ENCODE measurements at places on chromosomes 13 and 19.

DNA sequence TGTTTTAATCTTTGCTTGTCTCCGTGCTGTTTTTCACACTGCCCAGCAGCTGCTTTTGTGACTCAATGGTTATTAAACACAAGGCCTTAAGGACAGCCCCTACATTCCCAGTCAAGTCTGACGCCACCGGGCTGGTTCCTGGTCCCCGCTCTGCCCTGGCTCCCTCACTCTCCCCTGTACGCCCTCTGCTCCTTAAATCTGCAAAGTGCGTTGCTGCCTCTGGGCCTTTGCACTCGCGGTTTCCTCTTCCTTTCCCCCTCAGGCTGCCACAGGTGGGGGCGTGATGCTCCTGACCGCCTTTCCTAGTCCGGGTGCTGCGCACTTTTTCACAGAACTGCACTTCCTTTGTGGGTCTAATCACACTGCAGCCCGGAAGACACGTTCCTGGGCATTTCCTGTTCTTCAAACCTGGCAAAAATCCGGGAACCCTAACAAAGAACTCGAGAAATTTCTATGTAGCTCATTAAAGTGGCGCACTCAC lies 25.6 kb downstream of the NOSIP start:
- no peak for DNase-seq

DNA sequence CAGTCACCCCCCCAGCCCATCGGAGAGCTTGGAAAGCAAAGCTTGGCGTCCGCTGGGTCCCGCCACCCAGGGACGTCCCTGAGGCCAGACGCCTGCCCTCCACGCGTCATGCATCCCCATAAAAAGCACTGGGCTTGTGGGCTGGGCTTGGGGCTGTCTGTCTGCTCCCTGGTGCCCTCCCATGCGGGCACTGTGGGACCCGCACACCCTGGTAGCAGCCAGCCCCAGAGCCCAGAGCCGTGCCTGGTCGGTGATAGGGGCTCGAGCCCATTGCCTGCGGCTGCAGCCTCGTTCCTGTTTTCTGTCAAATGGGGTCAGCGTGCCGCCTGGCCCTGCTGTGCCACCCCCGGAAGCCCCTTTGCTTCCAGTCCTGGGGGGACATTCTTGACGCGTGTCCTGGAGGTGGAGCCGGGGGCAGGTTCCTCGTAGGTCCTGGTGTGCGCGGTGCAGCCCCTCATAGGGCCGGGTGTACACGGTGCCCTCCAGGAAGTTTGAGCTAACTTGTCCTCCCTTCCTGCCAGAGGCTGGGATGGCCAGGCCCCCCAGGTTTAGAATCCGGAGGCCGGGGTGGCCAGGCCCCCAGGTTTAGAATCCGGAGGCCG lies 4.3 kb upstream of the GZMM start:
- DNase-seq, result no peak

- no peak for DNase-seq
Observed at GRCh38 chr19:51161266-51161665, 19.2 kb downstream of the SIGLEC7 start.

DNA sequence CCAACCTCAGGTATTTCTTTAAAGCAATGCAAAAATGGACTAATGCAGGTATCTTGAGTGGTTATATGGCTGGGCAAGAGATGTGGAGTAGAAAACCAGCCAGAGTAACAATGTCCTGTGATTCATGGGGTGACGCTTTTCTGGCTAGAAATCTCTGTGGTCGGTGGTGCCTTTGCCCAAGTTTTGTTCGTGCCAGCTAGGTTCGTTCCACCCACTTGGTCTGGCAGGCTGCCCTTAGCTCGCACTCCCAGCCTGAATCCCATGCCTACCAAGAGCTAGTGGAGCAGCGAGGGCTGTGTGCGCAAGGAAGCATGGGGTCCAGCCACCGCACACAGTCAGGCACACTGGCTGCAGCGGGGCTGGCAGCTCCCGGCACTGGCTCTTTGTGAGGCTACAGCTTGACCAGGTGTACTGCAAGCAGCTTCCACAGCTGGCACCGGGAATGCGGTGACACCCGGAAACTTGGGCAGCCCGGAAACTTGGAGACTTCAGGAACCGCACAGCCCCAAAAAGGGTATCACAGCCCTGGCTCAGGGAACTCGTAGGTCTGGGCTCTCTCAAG lies 349.6 kb upstream of the PCDH20 start:
- DNase-seq, result no peak

DNA sequence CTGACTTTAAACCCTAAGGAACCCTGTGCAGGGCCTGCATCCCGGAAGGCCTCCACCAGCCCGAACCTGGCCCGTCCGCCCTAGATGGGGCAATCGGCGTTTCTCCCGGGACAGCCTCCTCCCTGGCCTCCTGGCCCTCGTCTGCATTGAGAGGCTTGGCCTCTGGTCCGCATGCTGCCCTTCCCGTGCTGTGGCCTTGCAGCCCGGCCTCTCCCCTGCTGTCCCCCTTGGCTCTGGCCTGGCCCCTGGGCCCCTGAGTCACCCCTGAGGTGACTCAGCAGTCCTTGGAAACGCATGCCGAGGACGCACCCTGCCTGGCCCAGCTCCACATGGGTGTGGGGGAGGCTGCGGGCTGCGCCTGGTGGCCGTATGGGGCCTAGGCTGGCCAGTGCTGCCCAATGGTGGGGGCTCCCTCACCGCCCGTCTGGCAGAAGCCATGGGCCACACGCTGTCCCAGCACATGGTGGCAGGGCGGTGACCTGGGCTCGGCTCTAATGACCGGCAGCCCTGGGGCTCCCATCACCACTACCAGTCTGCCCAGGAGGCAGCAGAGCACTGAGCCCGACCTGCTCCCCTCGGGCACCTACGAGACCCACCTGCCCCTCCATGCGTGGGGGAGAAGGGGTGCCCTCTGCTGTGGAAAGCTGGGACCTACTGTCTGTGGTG lies 25.7 kb downstream of the SH3GL1 start:
- peak; percentile 82 for DNase-seq

DNA sequence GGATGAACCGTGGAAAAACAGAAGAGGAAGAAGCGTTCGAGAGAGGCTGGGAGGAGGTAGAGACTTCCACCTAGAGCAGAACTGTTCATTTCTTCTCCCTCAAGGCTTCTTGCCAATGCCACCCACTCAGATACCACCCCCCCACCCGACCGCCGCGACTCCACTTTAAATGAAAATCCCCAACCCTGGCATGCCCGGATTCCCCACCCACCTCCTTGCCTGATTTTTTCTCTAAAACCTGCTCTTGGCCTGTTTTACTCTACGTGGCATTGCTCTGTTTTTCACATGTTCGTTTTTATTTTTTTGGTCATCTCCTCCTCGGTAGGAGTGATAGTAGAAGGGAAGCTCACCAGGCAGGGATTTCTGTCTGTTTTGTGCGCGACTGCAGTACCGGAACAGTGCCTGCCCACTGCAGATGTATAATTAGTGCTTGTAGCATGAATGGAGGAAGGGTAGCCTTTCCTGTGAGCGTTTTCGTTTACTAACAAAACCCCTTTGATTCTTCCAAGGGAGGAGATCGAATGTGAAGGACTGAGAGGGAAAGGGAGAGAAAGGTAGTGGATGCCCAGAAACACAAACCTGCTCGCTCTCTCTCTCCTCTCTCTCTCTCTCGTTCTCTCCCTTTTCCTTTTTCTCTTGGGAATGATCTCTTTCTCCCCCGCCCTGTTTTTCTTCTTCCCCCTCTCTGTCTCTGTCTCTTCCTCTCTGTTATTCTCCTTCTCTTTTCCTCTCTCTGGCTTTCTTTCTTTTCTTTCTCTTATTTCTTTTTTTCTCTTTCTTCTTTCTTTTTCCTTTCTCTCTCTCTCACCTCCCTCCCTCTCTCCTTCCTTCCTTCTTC lies 2.2 kb downstream of the CD70 start:
- no peak for DNase-seq

GRCh38 chr13:32203736-32204135 lies 111.4 kb downstream of the ZAR1L start:
- DNase-seq, result no peak

GRCh38 chr13:112990783-112991182 lies 21.8 kb downstream of the MCF2L start:
- peak; percentile 84 for DNase-seq

GRCh38 chr19:54644056-54644455 lies 13.8 kb downstream of the LILRB1 start:
- DNase-seq, result no peak

DNA sequence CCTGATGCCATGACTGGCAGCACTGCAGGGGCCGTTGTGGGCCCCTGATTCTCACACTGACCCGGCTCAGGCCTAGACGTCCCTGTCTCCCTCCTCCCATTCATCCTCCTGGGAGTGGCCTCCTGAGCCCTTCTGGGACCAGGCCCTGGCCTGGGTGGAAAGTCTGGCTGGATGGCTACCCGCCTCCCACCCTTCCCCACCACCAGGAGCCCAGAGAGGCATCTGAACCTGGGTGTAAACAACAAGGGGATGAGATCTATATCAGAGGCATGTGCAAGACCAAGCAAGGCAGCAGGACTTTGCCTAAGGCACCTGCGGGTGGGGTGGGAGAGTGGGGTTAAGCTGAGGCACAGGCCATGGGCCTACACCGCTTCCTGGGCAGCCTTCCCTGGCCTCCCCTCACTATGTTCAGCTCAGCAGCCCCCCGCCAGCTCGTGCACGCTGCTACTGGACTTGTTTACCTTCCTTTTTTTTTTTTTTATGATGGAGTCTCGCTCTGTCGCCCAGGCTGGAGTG lies 22.0 kb upstream of the ASPDH start:
- no peak for DNase-seq

DNA sequence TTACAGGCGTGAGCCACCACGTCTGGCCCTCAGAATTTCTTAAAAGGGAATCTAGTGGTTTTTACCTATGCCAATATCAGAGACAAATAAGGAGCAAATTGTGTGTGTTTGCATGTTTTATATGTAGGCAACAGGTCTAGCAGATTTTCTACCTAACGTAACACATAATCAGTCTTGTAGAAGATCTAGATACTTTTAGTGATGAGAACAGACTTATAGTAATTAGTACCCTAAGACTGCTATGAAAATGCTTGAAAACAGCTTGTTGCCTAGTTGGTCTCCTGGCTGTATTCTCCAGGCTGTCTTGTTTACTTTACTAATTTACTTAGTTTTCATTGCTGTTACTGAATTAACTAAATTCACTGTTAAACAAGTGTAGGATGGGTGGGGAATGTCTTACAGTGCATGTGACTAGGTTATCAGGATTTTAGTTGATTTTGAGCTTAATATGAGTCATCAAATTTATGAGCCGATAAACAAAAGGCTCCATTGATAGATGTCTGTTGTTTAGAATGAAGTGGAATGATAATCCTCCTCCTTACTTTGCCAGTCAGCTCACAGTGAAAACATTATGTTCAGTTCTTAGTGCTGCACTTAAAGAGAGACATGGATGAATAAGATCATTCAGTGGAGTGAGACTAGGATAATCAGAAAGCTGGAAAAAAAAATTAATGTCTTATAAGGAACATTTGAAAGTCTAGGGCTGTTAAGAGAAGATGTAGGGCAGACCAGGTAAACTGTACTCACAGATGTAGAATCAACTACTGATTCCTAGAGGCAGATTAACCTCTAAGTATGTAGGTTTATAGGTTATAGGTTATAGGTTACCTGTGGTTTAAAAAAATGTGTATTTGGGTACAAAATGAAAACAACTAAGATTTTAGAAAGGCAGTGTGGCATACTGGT lies 22.4 kb downstream of the GTF2F2 start:
- DNase-seq, result no peak

- peak; percentile 38 for DNase-seq
Observed at GRCh38 chr19:13425151-13425550, 81.1 kb downstream of the CACNA1A start.

DNA sequence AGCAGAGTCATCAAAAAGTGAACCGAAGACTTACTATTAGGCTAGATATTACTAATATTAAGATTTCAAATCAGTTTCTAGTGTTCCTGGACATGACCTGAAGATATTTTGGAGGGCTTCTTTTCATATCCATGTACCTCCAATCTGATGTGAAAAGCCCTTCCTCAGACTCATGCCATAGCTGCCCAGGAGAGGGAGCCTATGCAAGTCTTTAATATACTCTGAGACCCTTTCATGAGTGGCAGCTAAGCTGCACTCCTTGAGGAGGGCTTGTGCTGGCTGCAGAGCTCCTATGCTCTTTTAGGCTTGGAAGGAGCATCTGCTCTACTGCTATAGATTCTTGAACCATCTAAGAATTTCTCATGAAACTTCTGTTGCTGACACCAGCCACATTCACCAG lies 715.3 kb downstream of the OLFM4 start:
- no peak for DNase-seq

DNA sequence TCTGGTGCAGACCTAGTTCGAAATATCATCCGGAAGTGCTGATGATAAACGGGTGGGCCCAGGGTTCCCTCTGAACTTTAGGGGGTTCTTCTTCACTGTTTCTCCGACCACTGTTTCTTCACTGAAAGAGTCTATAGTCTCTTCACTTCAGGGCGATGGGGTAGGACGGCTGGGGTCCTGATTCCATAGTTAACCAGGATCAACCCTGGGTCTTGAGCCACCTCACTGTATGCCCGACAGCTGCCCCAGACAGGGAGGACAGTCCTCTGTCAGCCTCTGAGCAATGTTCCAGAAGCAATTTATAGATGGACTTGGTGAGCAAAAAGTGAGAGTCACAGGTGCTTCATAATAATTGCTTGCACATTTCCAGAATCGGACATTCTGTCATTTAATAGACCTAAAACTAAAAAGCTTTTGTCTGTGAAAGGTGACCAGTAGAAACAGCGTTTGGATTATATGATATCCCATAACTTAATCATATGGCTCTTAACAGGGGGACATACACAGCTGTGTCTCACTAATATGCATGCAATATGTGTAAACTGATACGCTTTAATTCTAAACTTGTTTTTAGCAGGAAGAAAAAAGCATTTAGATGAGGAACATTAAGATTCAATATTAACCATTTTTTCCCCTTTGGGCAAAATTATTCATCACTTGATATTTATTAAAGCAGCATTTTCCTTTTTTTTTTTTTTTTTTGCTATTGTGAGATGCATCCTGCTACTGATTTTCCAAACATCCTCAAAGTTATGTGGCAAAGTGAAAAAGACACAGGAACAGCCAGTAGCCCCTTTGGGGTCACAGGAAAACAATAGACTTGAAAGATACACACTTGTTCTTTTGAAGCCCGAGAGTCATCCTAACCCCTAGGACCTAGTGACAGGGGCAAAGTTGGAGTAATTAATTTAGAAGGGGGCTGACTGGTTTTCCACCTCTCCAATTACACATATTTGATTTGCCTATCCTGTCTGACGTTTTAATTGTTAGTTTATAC lies 277.0 kb downstream of the ZNF536 start:
- DNase-seq, result no peak

- DNase-seq, result no peak
Observed at GRCh38 chr19:1354970-1355567, 28.6 kb upstream of the NDUFS7 start.

DNA sequence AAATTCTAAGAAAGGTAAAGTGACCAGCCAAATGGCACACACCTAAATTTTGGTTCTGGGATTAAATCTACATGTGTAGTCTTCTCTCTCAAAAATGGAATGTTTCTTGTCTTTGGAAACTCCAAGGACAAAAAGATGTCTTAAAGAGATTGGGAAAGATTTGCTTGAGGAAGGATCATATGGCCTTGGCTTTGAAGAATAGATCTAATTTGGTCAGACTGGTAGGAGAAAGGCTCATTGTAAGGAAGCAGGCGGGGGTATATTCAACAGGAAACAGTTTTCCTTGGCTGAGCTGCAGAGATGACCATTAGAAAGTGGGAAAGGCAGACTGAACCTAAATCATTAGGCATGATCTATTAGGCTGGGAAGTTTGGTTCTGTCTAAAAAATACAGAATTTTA lies 365.3 kb downstream of the DCT start:
- DNase-seq, result no peak

Measured in Caco-2 (cell line).